ENCODE measurements at places on chromosomes 13 and 19.

DNA sequence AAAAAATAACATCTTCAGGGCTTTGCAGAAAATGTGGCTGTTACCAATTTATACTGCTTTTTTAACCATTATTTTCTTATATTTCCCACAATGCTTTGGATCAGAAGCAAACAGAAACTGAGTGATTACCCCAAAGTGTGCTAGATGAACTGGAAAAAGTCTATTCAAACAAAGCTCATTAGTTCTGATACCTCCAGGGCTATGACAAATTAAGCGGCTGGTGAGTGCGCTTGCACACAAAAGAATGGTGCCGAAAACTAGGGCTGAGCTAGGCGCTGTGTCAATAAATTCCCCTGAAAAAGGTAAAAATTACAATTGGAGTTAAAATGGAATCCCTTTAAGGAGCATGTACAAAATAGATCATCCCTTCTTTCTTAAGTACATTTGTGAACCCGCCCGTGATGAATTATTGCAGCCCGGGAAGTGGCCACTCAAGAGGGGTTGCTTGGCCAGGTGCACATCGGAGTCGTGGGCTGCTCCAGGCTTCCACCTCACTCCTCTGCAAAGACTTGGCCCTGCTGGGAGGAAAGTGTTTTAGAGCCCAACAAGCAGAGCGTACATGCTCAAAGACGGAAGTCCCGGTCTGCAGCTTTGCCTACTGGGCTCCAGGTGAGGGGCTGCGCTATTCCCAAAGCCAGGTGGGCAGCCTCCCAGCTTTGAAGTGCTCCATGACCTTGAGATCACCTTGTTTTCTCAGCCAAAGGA, 164.0 kb upstream of the ZNF507 start:
- DNase-seq = no peak

- no peak for DNase-seq
These were observed 3.2 kb downstream of the EPN1 start for GRCh38 chr19:55678121-55678671.

DNA sequence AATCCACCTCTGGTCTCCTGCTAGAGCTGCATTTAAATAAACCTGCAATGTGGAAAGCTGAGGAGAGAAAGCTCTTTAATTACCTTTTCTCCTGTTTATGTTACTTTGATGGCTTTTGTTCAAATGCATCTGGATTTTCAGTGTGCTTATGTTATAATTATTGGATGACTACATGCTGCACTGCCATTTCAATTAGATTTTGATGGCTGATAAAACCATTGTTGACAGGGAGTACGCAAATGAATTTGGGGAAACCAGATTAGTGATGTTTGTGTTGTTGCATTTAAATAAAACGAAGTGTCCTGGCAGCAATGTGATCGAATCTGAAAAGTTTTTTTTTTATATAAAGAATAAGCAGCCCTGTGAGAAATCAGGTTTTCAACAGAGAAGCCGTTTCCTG, 799.8 kb downstream of the DIAPH3 start:
- DNase-seq = no peak

DNA sequence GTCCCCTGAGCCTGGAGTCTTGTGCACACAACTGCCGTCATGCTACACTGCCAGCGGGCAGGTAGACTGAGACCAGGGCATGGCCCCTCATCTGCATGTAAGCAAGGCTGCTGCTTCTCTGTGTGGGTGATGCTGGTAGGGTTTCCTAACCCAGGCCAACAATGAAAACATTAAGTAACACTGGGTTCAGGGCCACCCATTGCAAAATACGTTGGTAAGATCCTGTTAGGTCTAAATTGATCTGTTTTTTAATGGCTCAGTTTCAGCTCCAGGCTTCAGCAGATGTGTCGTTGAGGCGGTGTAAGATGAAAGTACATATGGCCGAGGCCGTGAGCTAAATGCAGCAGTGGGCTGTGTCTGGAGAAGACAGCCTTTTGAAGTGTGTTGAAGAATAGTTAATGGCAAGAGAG, 383.4 kb downstream of the IRS2 start:
- no peak for DNase-seq
